ENCODE measurements at places on chromosomes 4 and X.

- DNase-seq = no peak
Observed at GRCh38 chrX:24506082-24506481, 41.0 kb downstream of the PDK3 start.

- no peak for DNase-seq
Observed at GRCh38 chr4:152620218-152620617, 59.6 kb downstream of the TMEM154 start.

DNA sequence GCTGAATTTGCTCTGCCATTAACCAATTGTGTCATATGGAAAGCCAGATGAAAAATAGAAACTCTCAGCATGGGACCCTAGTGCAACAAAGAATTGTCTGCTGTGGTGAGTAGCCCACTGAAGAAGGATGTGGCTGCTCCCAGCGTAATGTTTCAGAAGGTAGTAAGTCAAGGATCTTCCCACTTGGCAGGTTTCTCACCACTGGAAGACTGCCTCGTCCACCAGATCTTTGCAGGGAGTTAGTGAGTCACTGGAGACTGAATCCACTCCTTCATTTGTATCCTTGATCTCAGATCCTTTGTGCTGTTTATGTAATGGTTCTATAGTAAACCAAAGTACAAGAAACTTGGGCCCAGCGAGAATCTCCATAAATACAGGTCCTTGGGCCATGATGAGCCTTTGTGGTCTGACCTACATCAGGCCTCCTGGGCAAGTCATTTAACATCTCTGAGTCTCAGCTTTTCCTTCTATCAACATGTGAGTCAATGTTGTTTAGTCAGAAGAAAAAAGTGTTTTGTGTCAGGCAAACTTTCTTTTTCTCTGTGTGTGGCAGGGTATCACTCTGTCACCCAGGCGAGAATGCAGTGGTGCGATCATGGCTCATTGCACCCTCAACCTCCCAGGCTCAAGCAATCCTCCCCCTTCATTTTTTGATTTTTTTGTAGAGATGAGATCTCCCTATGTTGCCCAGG lies 78.0 kb upstream of the CCDC160 start:
- no peak for DNase-seq

GRCh38 chr4:117042962-117043361 lies 42.4 kb downstream of the TRAM1L1 start:
- no peak for DNase-seq

DNA sequence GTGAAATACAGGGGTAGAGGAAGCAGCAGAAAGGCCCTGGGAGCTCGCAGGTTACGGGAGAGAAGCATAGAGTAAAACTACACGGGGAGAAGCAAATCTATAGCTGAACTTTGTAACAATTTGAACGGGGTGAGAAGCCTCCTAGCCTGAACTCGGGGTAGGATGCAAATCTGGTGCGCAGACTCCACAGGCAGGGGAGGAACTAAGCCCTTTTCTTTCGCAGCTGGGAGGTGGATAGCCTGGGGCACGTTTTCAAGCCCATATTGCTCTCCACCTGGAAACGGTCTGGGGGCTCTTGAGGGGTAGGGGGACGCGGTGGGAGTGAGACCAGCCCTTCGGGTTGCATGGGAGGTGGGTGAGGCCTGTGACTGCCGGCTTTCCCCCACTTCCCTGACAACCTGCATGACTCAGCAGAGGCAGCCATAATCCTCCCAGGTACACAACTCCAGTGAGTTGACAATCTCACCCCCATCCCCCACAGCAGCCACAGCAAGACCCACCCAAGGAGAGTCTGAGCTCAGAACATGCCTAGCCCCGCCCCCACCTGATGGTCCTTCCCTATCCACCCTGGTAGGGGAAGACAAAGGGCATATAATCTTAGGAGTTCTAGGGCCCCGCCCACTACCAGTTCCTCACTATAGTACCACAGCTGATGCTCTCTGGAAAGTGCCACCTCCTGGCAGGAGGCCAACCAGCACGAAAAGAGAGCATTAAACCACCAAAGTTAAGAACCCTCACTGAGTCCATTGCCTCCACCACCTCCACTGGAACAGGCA lies 29.9 kb downstream of the SOWAHB start:
- DNase-seq = no peak

GRCh38 chr4:3237712-3238560 lies 11.0 kb upstream of the MSANTD1 start:
- no peak for DNase-seq

DNA sequence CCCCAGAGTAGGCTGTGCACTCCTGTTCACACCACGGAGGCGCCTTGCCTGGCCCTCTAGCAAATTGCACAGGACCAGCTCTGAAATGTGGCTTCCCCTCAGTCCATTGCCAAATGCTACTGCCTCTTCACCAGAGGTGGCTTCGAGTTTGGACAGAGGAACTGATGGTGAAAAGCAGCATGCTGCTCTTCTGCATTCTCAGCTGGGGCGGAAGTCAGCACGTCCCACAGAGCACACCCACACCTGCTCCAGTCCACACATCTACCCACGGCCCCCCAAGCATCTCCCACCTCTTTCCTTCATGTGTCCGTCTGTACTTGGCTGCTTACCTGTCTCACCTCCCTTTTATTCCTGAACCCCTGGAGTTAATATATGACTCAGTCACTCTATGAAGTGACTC lies 43.5 kb downstream of the LRP2BP start:
- DNase-seq = no peak

- DNase-seq = no peak
Observed at GRCh38 chr4:81512757-81513501, 41.2 kb upstream of the RASGEF1B start.

DNA sequence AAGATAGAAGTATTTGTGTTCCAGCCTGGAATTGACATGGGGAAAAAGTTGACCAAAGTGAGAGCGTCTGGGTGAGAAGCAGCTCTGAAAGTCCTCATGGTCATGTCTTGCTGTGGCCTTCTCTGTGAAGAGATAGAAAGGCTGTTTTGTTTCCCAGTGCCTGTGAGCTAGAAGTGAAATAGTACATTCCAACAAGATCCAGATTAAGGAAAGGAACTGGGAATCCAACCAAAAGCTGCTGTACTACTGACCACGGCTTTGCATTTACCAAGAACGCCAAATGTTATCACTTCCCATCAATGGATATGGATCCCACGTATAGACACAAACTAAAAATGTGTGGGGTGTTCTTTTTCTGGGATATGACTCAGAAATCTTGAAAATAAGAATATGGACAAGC lies 51.2 kb downstream of the TENM3 start:
- DNase-seq = no peak

DNA sequence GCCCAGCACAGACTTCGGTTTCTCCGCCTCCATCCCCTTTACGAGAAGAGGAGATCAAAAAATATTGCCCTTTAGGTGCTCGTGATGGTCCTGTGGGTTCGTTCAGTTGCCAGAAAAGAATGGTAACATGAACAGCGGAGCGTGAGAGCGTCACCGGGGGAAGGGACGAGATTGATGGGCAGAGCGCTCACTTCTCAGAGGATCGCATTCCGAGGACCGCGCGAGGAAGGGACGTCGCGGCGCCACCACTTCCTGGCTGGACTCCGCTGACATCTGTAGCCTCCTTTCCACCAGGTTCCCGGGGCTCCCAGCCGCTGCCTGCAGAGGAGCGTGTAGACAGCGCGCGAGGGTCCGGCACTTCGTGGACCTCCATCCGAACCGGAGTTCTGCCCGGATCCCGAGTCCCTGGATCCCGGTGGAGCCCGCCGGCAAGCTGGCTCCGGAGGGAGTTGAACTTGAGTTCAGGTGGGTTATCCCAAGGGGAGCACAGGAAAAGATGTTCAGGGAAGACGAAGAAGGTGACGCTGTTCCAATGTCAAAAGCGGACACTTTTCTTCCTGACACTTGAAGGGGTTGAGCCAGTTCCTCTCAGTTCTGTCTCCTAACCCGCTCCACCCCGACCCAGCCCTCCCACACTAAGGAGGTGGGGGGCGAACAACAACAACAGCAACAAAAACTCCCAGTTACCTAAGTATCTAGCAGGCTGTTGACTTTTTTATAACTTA lies 484 bp downstream of the GALNTL6 start:
- no peak for DNase-seq

- DNase-seq = no peak
Observed at GRCh38 chr4:3010577-3010976, 47.2 kb downstream of the GRK4 start.

DNA sequence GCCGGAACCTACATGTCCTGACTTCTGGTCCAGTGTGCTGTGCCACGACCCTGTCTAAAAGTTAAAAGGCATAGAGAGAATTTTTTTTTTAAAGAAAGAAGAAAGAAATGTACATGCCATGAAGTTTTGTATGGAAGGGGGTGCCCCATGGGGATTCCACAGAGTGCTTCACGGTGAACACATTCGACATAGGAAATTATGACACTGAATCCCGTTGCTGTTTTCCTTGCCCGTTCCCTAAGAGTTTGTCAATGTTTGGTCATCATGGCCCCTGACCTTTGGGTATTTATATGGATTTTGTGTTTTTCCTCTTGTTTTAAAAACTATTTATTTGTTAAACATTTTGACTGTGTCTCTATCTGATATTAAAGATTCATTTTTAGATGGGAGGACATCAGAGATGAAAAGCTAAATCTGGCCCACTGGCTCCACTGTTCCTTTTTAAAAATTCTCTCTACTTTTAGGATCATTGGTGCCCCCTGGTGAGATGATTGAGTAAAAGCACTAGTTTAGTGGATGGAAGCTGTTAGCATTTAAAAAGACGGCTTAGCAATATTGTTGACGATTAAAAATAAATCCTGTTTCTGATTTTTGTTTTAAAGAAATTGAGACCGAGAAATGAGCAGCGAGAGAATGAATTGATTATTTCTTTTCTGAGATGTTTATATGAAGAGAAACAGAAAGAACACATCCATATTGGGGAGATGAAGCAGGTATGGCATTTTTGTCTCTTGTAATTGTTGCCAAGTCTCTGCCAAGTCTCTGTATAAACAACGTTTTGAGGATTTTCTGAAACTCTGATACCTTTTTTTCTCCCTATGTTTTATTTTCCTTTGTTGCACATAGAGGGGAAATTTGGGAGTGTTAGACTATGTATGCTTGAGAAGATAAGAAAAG lies 75.0 kb downstream of the PTTG2 start:
- no peak for DNase-seq

DNA sequence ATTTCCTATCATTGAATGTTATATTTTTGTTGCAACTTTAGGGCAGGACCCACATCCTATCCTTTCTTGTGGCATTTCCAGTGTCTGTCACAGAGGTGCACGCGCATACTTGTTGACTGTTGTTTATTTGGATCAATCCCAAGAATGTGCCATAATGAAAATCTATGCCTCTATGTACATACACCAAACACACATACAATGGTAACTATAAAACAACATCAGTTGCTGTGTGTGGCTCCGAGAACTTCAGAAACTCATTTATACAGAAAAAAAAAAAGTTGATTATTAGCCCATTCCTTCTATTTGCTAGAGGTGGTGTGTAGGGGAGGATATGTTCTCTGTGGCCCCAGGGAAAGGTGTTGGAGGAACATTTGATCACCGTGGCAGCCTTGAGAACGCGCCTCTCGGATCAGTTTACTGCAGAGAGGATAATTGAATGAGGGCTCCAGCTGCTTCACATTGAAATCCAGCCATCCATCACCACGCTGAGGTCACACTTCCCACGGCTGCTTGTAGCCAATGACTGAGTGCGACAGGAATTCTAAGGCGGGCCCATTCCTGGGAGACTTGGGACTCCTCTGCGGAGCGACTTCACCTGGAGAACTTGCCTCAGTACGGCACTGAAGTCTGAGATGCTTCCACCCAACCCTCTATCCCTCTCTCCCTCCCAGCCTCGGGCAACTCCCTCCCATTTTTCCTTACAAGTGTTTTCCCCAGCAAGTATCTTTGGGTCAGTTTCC lies 19.5 kb downstream of the SMPX start:
- DNase-seq = peak; percentile 81

DNA sequence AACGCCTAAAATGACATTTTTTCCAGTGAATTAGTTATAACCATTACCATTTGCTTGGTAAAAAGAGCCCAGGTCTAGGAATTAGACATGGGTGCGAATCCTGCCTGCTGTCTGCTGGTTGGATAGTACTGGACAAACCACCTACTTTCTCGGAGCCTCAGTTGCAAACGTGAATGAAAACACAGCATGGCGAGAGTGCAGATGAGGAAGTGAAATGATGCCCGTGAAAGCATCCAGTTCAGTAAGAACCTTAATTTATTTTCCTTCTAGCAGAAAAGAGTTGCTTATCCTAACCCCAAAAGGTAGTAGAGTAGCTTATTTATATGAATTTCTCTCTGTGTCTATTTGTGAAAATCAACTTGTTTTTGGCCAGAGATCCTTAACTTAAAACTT lies 171.4 kb upstream of the GALNT7 start:
- no peak for DNase-seq

DNA sequence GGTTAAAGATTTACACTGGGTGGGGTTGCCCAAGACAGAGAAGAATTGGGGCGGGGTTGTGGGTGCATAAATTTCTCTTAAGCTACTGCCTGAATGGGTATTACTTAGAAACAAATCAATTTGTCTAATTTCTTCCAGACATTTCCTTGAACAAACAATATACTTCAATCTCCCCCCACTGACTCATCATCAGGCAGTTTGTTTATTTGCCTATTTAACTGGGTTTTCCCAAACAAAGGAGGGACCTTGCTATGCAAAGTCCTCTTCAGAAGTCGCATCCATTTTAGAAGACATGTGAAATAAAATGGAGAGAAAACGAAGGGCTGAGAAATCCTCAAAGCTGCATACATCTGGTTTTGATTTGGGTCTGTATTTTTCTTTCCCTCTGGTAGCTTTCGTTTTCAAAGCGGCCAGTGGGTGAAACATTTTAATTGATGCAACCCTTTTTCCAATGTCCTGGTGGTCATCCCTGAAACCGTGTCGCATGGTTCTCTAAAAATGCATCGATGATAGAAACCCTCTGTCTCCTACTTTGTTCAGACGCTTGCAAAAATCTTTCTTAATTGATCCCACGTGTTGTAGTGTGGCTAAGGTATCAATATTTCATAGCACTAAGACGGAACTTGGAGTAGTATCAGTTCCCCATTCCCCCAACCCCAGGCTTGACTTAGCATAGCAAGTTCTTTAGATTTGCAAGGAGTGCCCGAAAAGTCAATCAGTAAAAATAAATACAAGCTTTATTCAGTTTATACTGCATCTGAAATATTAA lies 115.1 kb upstream of the MXRA5 start:
- no peak for DNase-seq

- DNase-seq = no peak
Observed at GRCh38 chr4:3375688-3376087, 66.1 kb upstream of the HGFAC start.

- DNase-seq = no peak
Observed at GRCh38 chr4:53147197-53147596, 218.7 kb downstream of the SCFD2 start.

- no peak for DNase-seq
Observed at GRCh38 chr4:26879805-26880204, 19.2 kb downstream of the STIM2 start.

GRCh38 chr4:36549992-36550391 lies 268.6 kb downstream of the DTHD1 start:
- DNase-seq = no peak

GRCh38 chr4:146255463-146255862 lies 41.1 kb downstream of the REELD1 start:
- DNase-seq = no peak

DNA sequence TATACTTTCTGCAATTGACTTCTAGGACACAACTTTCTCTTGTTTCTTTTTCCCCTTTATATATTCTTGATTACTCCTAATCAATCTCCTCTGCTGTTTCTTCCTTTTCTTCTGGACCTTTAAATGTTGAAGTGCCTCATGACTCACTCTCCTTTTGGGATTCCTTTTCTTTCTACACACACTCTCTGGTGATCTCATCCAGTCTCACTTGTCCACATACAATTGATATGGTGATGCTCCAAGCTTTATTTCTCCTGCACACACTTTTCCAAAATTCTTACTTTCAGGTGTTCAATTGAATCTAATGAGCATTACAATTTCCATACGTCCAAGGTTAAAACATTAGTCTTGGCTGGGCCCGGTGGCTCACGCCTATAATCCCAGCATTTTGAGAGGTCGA lies 794.8 kb upstream of the EPHA5 start:
- DNase-seq = no peak

Measured in NCI-H2171 (cell line).